CD8-positive, alpha-beta memory T cell (primary cell): ENCODE measurements at places on chromosomes 6 and 20.

DNA sequence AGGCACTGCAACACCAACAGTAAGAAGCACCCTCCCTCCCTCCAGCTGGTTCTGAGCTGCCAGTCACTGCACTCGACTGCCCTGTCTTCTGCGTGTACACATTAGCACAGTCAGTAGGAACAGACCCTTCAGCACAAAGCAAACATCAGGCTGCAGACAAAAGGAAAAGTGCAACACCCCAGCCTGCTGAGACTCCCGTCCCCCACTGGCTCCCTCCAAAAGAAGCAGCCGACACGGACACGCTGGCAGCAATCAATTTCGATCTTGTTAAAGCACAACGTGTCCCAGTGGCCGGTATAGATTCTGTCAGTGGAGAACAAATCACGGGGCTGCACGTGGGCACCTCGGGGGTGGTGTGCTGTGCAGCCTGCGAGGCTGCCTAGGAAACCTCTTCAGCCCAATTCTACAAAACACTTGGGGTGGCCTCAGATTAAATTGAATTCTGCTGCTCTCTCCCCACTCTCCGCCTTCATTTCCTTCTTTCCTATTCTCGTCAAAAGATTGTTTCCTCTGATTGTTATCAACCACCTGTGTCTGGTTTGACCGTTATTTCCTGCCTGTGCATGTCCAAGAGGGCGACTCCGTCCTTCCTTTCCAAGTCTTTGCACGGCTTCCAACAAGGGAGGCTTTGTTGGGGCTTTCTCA, 38.7 kb downstream of the TRAF3IP2 start:
- no peak for DNase-seq

- DNase-seq, result no peak
Measured at GRCh38 chr6:87971605-87972262, 75.9 kb upstream of the SPACA1 start.

- no peak for DNase-seq
Measured at GRCh38 chr6:12381587-12381986, 91.4 kb downstream of the EDN1 start.

DNA sequence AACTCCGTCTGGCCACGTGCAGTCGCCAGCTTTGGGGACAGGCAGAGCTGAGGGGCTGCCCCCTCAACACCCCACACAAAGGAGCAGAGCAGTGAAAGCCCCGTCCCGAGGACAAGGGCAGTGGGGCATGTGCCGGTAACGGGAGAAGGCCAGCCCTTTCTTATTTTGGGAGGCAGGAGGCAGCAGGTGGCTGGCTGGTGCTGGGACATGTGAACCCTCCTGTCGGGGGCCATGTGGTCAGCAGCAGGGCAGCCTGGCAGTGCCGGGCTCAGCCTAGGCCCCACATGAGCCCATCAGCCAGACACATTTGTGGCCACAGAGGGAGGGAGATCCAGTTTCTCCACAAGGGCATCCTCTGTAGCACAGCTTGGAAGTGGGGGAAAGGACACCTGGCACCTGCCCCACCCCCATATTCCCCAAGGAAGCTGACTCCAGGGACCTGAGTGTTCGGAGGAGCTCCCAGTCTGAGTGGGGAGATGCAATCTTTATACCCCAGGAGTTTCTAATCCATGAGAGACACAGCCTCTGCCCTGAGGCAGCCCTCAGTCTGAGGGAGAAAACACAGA, 137.6 kb downstream of the MRPL14 start:
- no peak for DNase-seq

- DNase-seq, result no peak
Measured at GRCh38 chr20:22890594-22891300, 144.4 kb upstream of the SSTR4 start.

DNA sequence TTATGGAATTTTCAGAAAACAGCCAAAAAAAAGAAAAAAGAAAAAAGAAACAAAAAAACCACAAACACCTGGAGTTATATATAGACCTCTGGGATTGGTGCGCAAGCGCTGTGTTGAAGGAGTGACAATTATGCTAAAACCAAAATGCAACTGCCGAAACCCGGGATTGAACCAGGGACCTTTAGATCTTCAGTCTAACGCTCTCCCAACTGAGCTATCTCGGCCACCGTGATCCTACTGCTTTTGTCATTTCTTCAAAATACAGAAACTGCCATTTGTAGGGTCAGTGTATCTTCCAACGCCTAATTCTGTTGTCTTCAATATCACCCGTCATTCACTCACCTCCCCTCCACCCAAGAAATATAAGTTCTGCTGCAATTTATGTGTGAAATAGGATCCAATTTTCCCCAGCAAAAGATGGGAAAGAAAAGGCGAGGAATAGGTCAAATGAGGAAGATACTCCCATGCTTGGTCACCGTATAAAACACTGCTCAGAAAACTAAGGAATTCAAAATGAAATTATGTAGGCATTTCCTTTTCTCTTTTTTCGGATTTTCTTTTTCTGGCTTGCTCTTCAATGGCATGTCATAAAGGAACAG, 116.0 kb downstream of the TRIM27 start:
- no peak for DNase-seq

DNA sequence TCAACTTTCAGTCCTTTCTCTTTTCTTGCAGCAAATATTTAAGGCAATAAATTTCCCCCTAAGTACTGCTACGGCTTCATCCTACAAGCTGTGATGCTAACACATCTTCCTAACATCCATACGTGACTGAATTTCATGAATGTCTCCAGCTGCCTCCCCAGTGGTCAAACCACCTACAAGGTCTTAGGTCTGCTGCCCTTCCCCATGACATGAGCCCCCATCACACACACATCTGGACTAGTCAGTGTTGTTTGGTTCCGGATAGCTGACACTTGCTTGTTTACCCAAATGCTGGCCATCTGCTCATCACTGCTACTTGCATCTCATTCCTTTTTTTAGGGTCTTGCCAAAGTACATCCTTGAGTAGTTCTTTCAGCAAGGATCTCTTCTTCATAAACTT, 14.6 kb downstream of the RRBP1 start:
- no peak for DNase-seq

DNA sequence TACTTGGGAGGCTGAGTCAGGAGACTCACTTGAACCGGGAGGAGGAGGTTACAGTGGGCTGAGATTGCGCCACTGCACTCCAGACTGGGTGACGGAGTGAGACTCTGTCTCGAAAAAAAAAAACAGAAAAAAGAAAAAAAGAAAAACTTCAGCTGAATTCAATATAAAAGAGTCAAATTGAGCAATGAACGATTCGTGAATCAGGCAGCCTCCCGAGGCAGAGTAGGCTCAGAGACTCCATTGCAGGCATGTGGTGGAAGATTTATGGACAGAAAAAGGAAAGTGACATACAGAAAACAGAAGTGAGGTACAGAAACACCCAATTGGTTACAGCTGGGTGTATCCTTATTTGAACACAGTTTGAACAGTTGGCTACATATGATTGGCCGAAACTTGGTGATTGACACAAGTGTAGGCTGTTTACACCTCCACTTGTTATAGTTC, 56.3 kb downstream of the HLA-DPB1 start:
- no peak for DNase-seq

GRCh38 chr6:41630069-41630468, 8.2 kb upstream of the MDFI start:
- DNase-seq, result no peak

GRCh38 chr6:91042656-91043055, 455.8 kb upstream of the MAP3K7 start:
- no peak for DNase-seq

GRCh38 chr6:159217595-159218275, 48.5 kb downstream of the FNDC1 start:
- DNase-seq, result no peak

- DNase-seq, result no peak
Measured at GRCh38 chr6:39335780-39336545, 13.5 kb upstream of the KCNK16 start.

- DNase-seq, result no peak
Measured at GRCh38 chr6:150236544-150236943, 93.7 kb downstream of the PPP1R14C start.

DNA sequence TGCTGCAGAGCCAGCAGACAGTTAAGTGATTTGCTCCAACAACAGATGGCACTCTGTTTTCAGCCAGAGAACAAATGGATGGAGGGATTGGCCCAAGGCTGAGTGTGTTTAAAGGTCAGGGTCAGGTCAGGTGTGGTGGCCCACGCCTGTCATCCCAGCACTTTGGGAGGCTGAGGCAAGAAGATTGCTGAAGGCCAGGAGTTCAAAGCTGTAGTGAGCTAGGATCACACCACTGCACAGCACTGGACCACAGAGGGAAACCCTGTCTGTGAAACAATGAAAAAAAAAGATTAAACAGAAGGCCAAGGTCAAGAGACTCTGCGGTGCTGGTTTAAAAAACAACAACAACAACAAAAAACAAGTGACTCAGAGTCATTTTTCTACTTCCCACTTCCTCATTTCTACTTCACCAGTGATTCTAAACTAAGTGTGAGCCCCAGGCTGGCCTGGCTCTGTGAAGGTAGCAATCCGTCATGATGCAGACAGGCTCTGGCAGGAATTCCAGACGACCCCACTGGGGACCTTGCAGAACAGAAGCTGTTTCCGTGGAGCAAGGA, 42.5 kb upstream of the ARMC2 start:
- DNase-seq, result no peak

GRCh38 chr6:13554929-13555333, 19.5 kb upstream of the SIRT5 start:
- DNase-seq, result no peak

DNA sequence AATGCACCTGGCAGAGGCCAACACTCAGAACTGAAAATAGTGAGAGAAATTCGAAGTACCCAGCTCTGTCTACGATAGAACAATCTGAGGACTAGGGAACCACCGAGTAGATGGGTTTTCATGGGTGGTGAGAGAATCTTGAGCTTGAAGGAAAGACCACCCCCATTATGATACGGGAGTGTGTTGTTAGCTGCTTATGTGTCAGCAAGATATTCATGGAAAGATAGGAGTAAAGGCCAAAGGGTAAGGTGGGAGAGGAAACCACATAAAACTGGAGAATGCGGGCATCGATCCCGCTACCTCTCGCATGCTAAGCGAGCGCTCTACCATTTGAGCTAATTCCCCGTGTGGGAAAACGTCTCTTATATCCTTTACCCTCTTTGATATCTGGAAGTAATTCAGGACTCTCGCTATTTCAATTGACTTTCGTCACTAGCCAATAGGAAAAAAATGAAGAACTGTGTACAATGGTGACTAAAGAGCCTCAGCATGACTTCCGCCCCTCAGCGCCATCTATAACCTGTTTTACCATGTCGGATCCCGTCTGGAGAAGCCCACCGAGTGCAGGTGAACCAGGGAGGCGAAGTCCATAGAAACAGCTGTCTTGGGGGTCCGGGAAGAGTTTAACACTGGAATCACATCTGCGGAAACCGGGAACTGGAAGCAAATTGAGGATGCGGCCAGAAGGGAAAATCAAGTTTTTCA, 25.0 kb upstream of the ABT1 start:
- DNase-seq, result no peak

DNA sequence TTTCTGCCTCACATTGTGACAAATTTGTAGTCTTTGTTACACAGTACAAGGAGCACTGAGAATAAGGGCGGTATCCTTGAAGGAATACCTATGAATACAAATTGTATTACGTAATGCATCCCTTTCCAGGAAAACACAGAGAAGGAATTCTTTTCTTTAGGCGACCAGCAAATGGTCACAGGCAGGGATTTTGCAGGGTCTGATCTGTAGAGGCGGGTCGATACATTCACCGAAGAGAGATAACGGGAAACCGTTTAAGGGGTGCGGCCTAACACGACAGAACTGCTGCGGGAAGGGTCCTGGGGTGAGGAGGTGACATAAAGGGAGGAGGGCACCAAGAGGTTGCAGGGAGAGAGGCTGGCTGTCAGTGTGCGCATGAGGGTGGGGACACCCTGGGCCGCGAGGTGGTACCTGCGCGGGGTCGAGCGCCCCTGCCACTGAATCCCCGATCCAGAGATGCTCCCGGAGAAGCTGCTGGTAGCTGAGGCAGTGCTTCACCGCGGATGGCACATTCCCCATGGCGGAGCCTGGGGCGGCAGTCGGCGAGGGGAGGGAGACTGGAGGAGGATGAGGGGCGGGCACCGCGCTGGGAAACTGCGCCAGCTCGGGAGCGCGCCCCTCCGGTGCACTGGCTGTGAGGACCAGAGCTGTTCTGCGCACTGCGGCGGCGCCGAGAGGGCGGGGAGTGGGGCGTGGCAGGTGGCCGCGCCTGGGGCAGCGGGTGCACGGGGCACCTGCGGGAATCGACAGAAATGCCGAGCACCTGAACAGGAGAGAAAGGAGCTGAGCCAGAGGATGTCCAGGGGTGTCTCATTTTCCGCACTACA, at the start of gene HMGCLL1:
Gene HMGCLL1, minus strand, starts transcription at position 656 of the 827 bp plus-strand sequence. Its CDS starts 137 bp downstream, at position 519.
- peak; percentile 36 for DNase-seq

GRCh38 chr6:17600527-17601385, 654 bp downstream of the FAM8A1 start:
- peak; percentile 28 for DNase-seq

DNA sequence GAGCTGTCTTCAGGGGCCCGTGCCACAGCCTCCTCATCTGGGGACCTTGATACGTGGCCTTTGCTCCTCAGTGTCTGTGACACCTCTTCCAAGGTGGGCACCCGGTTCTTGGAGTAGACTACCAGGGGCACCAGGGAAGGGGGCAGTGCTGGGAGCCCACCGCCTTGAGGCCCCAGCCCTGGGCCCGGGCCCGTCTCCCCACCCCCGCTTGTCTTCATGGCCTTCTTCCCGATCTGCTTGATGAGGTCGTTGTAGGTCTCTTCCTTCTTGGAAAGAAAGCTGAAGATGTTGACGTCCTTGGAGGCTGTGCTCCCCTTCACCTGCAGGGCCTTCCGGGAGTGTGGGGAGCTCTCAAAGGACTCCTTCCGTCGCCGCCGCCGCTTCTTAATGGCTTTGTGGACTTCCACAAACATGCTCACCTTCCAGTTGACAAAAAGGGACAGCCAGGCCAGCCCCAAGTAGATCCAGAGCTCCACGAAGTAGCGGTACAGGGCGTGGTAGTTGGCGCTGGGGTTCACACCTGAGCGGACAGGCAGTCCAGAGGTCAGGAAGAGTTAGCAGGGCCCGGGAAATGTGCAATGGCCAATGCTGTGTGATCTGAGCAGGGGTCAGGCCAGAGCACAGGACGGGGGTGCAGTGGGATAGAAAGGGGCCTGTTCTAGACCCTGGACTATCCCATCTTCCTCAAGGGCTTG, 37.9 kb downstream of the KCNK5 start:
- no peak for DNase-seq

GRCh38 chr6:137165375-137166246, 7.8 kb downstream of the IL22RA2 start:
- peak; percentile 41 for DNase-seq

DNA sequence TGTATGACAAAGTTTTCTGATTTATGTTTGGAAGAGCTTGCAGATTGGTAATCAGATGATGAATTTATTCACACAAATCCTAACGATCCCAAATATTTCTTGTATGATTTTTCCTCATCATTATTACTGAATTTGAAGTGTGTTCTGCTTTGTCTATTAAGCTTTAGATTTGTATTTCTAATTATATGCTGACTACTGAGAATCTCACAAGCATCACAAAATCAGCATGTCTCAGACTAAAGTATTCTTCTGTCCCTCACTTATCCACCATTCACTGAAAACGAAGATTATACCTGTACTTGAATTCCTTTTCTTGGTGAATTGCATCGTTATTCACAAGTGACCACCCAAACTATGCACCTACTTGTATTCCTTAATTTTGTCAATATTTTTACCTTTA, 796.3 kb upstream of the MAP3K7 start:
- DNase-seq, result no peak
